ENCODE measurements at places on chromosomes 5 and 9.

DNA sequence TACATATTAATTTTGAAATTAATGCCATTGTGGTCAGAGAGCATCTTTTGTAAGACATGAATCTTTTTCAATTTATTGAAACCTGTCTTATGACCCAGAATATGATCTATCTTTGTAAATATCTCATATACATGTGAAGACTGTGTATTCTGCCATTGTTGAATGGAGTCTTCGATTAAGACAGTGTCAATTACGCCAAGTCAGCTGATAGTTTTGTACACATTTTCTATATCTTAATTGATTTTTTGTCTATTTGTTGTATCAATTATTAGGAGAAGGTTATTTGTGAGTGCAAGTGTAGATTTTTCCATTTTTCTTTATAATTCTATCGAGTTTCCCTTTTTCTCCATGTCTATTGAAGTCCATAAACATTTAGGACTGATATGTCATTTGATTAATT, 471.6 kb downstream of the MED10 start:
- no peak for DNase-seq

- no peak for DNase-seq
Measured at GRCh38 chr9:115694014-115694413, 459.6 kb upstream of the PAPPA start.

GRCh38 chr5:35246900-35247647, 16.8 kb upstream of the PRLR start:
- no peak for DNase-seq

DNA sequence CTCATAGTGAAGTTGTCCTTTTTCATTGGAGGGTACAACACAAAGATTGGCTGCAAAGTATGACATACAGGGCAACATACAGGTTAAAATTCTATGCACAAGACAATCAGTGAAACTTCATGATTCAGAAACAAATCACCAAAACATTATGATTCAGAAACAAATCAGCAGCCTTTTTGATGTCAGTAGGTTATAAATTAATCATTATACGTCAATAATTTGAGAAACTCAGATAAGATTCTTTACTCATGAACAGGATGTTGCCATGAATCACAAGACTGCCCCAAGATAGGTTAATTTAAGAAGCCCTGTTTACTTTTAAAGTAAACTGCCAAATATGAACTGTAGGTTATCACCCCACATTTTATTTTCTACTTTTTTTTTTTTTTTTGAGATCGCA, 62.2 kb upstream of the IL33 start:
- DNase-seq, result no peak

- DNase-seq, result no peak
Measured at GRCh38 chr9:130920762-130921299, 18.2 kb downstream of the FIBCD1 start.

- DNase-seq, result no peak
Measured at GRCh38 chr9:92762781-92763708, 1.6 kb downstream of the BICD2 start.
